ENCODE measurements at places on chromosomes 4 and X.

- no peaks in the 10 kb centered on the region for H3K27me3 ChIP-seq
- peaks cover 7% of the 10 kb centered on the region for H3K4me1 ChIP-seq
- H3K27ac ChIP-seq: no peak overlapping the region
- H3K36me3 ChIP-seq: no peaks in the 10 kb centered on the region
These were observed 25.7 kb downstream of the BOD1L1 start for GRCh38 chr4:13601848-13602247.

GRCh38 chr4:26233350-26233749, 87.5 kb upstream of the RBPJ start:
- H3K27me3 ChIP-seq: no peaks in the 10 kb centered on the region
- no peaks in the 10 kb centered on the region for H3K36me3 ChIP-seq
- DNase-seq: no peak
- H3K27ac ChIP-seq: no peak overlapping the region
- no peaks in the 10 kb centered on the region for H3K4me1 ChIP-seq

GRCh38 chrX:65589304-65589703, 54.7 kb upstream of the LAS1L start:
- no peak overlapping the region for H3K4me3 ChIP-seq
- H3K27ac ChIP-seq: no peak overlapping the region
- no peaks in the 10 kb centered on the region for H3K4me1 ChIP-seq
- no peak for DNase-seq

GRCh38 chrX:5683996-5684395, 544.7 kb downstream of the NLGN4X start:
- no peak overlapping the region for H3K4me3 ChIP-seq
- no peaks in the 10 kb centered on the region for H3K36me3 ChIP-seq
- H3K4me1 ChIP-seq: no peaks in the 10 kb centered on the region
- H3K27ac ChIP-seq: no peak overlapping the region
- H3K27me3 ChIP-seq: no peaks in the 10 kb centered on the region

DNA sequence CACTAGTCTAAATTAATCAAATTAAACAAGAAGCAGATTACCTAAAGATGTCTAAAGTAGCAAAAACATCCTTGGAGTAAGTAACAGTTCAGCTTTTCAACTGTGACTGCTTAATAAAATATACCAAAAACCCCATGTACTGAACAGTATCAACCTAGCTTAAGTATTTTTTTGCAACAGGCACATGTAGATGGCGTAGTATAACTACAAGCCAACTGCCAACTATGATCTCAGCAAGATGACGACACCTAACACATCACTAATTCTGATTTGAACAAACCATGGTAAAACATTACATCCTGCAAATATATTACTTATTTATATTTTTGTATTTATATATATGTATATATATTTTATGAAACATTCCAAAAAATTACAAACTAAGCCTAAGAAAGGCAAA, 24.5 kb downstream of the DHX15 start:
- H3K4me1 ChIP-seq: peaks cover 16% of the 10 kb centered on the region
- DNase-seq: no peak
- H3K27me3 ChIP-seq: no peaks in the 10 kb centered on the region
- H3K36me3 ChIP-seq: no peaks in the 10 kb centered on the region
- H3K27ac ChIP-seq: no peak overlapping the region
- no peak overlapping the region for H3K4me3 ChIP-seq
